Activated CD4-positive, CD25-positive, alpha-beta regulatory T cell treated with anti-CD3 and anti-CD28 coated beads, Interleukin-2, amount 50 U/mL, for 24 hours (primary cell): ENCODE measurements at places on chromosomes 13 and 19.

GRCh38 chr13:100363285-100363711, 225.3 kb downstream of the GGACT start:
- no peak for ATAC-seq

DNA sequence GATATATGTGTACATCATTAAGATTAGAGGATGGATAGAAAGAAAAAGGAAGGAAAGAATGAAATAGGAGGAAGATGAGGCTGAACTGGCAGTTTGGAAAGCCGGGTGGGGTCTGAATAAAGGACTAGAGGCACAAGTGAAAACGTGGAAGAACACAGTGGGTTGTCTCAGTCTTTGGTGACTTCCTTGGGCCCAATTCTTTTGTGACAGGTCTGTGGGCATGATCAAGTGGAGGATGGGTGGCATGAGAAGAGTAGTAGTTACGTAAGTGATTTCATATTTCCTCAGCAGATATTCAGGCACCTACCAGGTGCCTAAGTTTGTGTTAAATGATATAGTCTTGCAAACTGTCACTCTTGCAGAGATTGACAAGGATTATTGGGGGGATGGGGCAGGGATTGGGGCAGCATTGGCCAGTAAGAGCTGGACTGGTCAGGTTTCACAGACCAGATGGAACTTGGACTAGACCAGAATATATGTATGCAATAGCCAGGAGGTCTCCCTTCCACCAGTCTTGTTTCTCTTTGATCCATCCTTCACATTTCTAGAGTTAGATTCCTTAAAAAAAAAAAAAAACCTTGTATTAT, 2.7 kb downstream of the TPP2 start:
- no peak for ATAC-seq

- no peak for ATAC-seq
These were observed 147.3 kb downstream of the UFM1 start for GRCh38 chr13:38496917-38497316.

- ATAC-seq, result no peak
These were observed 1246.5 kb downstream of the UQCRFS1 start for GRCh38 chr19:27966390-27966816.

DNA sequence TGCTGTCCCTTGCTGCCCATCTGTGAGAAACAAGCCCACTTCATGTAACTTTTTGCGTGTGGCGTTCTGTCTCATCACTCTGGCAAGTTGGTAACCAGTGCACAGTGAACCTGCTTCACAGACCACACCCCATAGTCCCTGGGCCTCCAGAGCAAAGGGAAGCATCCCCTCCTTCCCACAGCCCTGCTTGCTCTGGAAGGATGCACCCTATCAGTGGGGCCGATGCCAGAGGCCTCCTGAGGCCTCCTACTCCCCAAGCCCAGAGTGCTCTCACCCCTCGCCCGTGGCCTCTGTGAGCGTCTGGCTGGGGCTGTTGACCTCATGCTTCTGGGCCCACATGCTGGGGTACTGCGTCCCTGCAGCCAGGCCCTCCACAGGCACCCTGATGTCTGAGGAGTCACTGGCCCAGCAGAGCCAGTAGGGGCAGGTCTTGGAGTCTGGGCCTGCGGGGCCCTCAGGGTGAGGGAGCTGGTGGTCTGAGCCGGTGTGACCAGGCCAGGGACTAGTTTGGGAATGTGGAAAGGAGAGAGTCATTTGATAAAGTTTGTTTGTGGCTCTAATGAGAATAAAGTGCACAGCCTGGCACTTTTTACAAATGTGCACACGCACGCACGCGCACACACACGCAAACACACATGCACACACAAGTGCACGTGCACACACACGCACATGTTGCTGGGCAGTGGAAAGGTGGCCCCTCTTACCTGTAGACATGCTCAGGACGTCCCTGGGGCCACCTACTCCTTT, 5.1 kb downstream of the TMEM86B start:
- no peak for ATAC-seq

GRCh38 chr13:95060014-95060519, 241.2 kb downstream of the ABCC4 start:
- no peak for ATAC-seq

- ATAC-seq, result no peak
These were observed 32.8 kb downstream of the KLF12 start for GRCh38 chr13:74101436-74101835.

DNA sequence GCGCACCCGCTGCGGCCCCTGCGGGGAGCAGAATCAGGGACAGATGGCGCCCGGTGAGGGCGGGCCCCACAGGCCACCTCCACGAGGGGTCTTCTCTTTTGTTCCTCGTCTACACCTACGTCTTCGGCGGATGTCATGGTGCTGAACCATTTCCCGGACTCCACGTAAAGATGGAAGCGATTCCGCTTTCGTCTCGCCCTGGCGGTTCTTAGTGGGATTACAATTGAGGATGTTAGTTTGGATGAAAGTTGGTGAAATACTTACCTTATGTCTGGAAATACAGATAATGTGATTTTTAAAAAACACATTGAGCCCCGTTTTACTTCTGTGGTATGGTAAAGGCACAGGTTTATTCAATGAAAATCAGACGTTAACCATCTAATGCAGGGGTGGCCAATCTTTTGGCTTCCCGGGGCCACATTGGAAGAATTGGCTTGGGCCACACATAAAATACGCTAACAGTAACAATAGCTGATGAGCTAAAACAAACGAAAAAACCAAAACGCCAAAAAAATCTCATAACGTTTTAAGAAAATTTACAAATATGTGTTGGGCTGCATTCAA, 1.4 kb upstream of the ZMYM5 start:
- ATAC-seq, result no peak

GRCh38 chr19:51242881-51243630, 7.8 kb upstream of the SIGLECL1 start:
- ATAC-seq, result no peak

DNA sequence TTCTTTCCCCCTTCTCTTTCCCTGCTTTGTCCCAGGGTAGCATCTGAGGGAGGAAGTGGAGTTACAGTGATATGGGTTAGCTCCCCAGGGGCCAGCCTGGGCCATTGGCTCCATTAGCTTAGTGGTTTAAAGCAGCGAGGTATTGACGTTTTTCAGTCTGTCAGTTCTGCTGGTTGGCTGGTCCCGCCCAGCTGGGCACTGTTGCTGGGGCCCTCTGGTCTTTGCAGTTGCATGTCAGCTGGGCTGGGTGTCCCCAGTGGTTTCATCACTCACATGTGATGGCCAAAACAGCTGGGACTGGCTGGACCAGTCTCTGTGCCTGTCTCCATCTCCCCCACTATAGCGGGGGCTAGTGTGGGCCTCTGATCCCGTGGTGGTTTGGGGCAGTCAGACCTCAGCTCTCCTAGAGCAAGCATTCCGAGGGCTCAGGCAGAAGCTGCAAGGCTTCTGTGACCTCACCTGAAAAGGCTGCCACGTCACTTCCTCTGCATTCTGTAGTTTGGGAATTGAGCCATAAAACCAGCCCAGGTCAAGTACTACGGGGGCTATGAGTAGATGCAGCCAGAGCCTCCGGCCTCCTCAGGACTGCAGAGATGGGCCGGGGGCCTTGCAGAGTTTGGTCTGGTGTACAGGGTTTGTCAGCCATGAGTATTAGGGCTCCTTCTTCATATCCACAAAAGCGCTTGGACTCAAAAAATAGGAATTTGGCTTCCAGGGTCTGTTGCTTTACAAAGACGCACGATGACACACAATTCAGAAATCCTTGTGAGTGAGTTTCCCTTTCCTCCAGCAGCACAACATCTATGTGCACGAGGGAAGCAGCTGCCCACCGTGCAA, 30.0 kb downstream of the TSSK6 start:
- ATAC-seq, result no peak

DNA sequence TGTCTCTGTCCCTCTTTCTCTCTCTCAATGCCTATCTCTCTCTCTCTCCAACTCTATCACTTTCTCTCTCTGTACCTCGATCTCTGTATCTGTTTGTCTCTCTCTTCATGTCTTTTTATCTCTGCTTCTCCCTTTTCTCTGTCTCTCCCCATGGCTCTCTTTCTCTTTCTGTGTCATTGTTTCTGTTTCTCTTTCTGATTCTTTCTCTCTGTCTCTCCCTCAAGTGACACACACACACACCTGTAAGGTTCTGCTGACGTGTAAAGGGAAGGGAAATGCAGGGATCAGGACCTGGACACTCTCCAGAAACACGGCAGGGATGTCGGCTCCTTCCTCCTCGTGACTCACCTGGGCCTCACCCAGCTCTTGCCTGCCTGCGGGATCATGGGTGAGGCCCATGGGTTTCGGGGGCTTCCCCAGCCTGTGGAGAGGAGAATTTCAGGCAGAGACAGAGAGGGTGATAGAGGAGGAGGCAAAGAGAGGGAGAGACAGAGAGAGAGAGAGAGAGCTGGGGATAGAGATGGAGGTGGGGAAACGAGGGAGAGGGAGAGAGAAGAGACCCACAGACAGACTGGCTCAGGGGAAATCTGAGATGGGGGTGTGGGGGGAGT, 5.4 kb upstream of the PLAUR start:
- ATAC-seq, result peak; percentile 72

DNA sequence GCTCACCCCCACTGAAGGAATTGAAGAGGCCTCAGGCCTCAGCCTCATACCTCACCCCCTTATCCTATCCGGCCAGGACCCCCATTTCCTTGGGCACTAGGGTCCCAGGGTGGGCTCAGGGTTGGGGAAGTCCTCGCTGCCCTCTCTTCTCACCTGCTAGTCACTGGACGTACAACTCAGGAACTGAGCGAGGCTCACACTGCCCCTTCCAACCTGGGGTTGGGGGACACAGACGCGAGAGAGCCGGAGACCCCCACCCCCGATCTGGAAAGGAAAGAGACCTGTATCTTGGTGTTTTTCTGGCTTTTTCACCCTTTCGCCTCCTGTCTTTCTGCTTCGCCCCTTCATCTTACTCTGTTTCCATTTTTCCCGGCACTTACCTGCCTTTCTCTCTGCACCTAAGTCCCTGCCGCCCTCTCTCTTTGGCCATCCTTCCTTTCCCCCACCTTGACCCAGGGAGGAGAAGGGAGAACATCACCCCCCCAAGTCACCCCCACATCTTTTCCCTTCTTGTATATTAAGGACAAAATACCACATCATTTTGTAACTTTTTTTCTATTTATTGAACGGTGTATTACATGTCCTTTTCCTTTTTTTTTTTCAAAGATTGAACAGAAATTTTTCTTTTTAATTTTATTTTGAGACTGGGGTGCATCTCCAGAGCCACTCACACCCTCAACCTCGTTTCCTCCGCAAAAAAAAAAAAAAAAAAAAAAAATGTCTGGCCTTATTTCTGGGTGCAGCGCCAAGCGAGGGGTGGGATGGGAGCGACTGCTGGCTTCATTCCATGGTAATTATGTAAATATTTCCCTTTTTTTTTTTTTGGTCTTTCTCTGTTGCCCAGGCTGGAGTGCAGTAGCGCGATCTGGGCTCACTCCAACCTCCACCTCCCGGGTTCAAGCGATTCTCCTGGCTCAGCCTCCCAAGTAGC, 36.6 kb downstream of the ZSWIM4 start:
- ATAC-seq, result no peak

DNA sequence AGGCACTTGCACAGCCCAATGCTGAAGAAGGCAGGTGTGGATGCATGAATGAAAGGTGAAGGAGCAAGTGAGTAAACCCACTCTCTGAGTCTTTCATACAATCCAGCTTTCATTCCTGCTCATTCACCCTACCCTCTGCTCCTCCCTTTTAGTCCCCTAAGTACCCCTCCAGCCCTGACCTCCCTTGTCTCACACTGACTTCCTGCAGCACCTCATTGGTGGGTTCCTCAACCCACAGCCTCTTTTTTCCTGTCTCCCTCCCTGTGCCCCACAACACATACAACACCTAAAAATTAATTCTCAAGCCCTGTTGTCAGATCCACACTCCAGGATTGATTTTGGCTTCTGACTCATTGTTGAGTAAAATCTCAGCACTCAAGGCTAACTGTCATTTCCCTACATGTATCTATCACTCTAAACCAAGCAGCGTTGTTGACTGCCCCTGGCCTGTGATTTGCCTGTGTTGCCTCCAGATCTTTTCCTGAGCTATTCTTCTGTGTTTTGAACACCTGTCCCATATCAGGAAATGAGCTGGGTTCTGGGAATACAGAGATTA, 177.3 kb upstream of the SERP2 start:
- peak; percentile 27 for ATAC-seq

DNA sequence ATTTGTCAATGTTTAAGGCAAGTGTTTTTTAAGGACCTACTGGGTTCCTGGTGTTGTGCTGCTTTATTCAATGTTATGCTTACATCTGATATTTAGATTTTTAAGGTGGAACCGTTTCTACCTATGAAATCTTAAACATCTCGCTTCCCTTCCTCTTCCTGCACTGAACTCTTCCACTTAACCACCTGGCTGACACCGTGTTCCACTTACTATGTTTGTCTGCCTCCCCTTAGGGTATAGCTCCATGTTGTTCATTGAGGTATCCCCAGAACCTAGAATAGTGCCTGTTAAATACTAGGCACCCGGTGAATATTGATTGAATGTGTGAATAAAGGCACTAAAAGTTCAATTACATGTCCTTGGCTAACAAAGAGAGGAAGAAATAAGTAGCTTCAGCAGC, 104.9 kb downstream of the RNF17 start:
- ATAC-seq, result no peak

GRCh38 chr13:112870737-112871287, 98.2 kb upstream of the MCF2L start:
- ATAC-seq, result no peak

DNA sequence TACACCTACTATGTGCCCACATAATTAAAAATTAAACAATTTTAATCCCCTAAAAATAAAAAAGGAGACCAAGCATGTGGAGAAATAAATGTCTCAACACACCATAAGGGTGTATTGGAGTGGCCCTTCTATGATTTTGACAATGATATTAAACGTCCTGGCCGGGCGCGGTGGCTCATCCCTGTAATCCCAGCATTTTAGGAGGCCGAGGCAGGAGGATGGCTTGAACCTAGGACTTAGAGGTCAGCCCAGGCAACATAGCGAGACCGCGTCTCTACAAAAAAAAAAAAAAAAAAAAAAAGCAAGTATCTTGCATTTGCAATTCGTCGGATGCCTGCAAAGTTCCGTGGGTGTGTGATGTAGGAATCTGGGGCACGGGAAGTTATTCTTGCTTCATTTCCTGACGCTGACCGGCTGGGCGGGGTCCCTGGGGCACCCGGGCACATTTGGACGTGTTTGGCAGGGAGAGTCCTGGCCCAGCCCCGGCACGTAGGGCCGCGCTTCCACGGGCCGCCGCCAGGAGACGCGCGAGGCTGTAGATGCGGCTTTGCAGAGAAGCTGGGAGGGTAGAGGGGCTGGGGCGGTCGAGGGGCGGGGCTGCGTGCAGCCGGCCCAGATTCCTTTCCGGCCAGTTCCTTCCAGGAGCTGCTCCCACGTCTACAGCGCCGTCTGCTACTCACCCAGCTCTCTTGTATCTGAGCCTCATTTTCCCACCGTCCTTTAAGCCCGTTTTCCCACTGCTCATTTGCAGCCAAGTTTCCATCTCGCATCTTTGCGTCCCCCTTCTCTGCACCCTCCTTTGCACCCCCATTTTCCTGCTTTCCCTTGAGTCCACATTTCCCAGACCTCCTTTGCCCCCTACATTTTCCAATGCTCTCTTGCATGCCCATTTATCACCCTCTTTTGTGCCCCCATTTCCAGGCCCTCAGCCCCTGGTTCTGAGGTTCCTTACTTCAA, 2.2 kb upstream of the TSPAN16 start:
- peak; percentile 96 for ATAC-seq

- ATAC-seq, result no peak
These were observed 392.8 kb downstream of the KCNRG start for GRCh38 chr13:50408068-50408467.
